ENCODE measurements at places on chromosomes 6 and 20. TPM values are rescaled to one million over a fixed set of nuclear protein-coding genes. Genes with fewer than 3 reads are reported as not detected.

- H3K4me3 ChIP-seq, result peak overlapping the region; percentile 80
- H3K4me1 ChIP-seq, result peaks cover 4% of the 10 kb centered on the region
- H3K36me3 ChIP-seq, result no peaks in the 10 kb centered on the region
- DNase-seq, result peak; percentile 84
- no peaks in the 10 kb centered on the region for H3K27me3 ChIP-seq
- no peak overlapping the region for H3K27ac ChIP-seq
Observed at GRCh38 chr6:117829594-117830319, 77.3 kb upstream of the SLC35F1 start.

GRCh38 chr6:38775870-38776269 is 60.8 kb downstream of the DNAH8 start:
- DNase-seq, result no peak
- peaks cover 3% of the 10 kb centered on the region for H3K27me3 ChIP-seq
- no peaks in the 10 kb centered on the region for H3K4me1 ChIP-seq
- H3K27ac ChIP-seq, result no peak overlapping the region
- H3K4me3 ChIP-seq, result no peak overlapping the region
- no peaks in the 10 kb centered on the region for H3K36me3 ChIP-seq

DNA sequence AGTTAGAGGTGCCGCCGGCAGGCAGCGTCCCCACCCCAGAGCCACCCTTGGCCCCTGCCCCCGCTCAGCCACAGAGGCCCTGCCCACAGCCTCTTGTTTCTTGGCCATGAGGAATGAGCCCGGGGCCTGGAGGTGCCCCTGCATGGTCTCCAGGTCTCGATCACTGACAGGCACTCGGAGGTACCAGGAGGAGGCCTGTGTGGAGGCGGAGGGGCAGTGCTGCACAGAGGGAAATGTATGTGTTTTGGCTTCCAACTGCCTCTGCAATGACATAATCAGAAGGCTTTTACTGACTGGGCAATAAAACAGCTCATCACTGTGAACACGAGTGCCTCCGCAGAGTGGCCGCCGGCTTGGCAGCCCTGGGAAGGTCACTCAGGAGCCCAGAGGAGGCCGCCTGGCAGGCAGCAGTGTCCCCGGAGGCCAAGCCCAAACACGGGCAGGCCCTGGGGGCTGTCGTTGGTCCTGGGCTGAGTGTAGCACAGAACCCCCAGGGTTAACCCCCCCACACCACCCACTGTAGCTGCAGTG is 61.1 kb upstream of the GATA5 start:
- H3K27me3 ChIP-seq, result no peaks in the 10 kb centered on the region
- no peaks in the 10 kb centered on the region for H3K36me3 ChIP-seq
- no peak overlapping the region for H3K27ac ChIP-seq
- no peak for DNase-seq
- H3K4me1 ChIP-seq, result no peaks in the 10 kb centered on the region
- no peak overlapping the region for H3K4me3 ChIP-seq

- H3K4me3 ChIP-seq, result no peak overlapping the region
- no peak overlapping the region for H3K27ac ChIP-seq
- H3K36me3 ChIP-seq, result no peaks in the 10 kb centered on the region
- DNase-seq, result no peak
- peaks cover 5% of the 10 kb centered on the region for H3K4me1 ChIP-seq
Observed at GRCh38 chr6:113447088-113447831, 409.9 kb upstream of the MARCKS start.

GRCh38 chr20:5149892-5150225 is 23.1 kb downstream of the CDS2 start:
- H3K4me3 ChIP-seq, result no peak overlapping the region
- no peaks in the 10 kb centered on the region for H3K4me1 ChIP-seq
- no peak overlapping the region for H3K27ac ChIP-seq

- no peak overlapping the region for H3K27ac ChIP-seq
- H3K4me1 ChIP-seq, result peaks cover 14% of the 10 kb centered on the region
- no peak for DNase-seq
- H3K36me3 ChIP-seq, result no peaks in the 10 kb centered on the region
- no peaks in the 10 kb centered on the region for H3K27me3 ChIP-seq
- no peak overlapping the region for H3K4me3 ChIP-seq
Observed at GRCh38 chr6:11432713-11433450, 104.7 kb upstream of the TMEM170B start.

DNA sequence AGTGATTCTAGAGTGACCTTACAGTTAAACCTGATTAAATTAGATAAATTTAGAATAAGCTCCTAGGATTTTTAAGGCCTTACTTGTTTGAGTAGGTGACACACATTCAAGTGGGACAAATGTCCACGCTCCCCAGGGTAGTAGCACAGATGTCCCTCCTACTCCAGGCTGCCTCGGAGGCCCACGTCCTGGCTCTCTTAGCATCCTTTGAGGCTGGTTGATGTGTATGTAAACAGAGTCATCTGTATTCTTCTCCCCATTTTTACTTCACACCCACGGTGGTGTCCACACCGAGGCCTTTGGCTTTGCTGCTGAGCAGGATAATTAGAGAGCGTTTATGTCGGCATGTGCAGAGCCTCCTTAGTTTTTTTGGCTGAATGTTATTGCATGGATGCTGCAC is 15.8 kb downstream of the ENTPD6 start:
- no peaks in the 10 kb centered on the region for H3K27me3 ChIP-seq
- no peaks in the 10 kb centered on the region for H3K36me3 ChIP-seq
- no peak overlapping the region for H3K27ac ChIP-seq
- H3K4me3 ChIP-seq, result no peak overlapping the region

- H3K27me3 ChIP-seq, result no peaks in the 10 kb centered on the region
- H3K4me1 ChIP-seq, result no peaks in the 10 kb centered on the region
- DNase-seq, result no peak
- H3K36me3 ChIP-seq, result no peaks in the 10 kb centered on the region
- no peak overlapping the region for H3K4me3 ChIP-seq
- no peak overlapping the region for H3K27ac ChIP-seq
Observed at GRCh38 chr6:69693762-69694161, 103.0 kb downstream of the LMBRD1 start.

DNA sequence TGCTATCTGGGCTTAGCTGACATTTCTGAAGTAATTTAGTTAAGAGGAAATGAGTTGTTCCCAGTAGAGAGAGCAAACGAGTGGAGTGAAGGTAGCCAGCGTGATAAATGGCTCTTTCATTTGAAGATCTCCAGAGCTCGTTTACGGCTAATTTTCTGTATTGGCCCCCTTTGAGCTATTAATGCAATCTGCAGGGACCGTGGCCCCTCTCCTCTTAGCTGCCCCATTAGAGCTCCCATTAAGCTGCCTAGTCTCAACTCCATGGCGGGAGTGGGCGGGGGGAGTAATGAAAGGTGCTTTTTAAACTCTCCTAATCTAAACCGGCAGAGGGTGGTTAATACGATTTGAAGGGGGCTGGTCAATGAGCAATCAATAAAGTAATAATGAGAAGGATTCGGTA is 12.5 kb downstream of the TFAP2B start:
- H3K27ac ChIP-seq, result no peak overlapping the region
- peak; percentile 52 for DNase-seq
- H3K27me3 ChIP-seq, result peaks cover 100% of the 10 kb centered on the region

VGLL2 gene
- total RNA-seq, result not detected

HRH3 gene
- total RNA-seq, result 1.7 TPM

TSHZ2 gene
- 3.9 TPM for total RNA-seq

WRNIP1 gene
- 25.3 TPM for total RNA-seq

SLC17A2 gene
- not detected for total RNA-seq

TP53INP2 gene
- total RNA-seq, result 1.1 TPM
